Urinary bladder (tissue), 4 donors: ENCODE measurements at places on chromosomes 11 and 22. TPM values are rescaled to one million over a fixed set of nuclear protein-coding genes. Genes with fewer than 3 reads are reported as not detected.

GRCh38 chr11:34157163-34157562 lies 51.7 kb downstream of the NAT10 start:
- no peak for DNase-seq

The DNAJB7 gene
- polyA plus RNA-seq, result not detected

The PRR5 gene
- polyA plus RNA-seq, result 28.1 TPM

The KDELR3 gene
- polyA plus RNA-seq, result 4.7 TPM

The PHOX2A gene
- polyA plus RNA-seq, result 1.1 TPM
